ENCODE measurements at places on chromosomes 1 and 21.
A peak's percentile ranks its signal among the peaks of the same experiment; 100 is the strongest.

- DNase-seq = peak; percentile 75
Measured at GRCh38 chr1:26336477-26337205, 17.3 kb downstream of the CRYBG2 start.

- DNase-seq = no peak
Measured at GRCh38 chr1:59223989-59224634, 72.8 kb upstream of the FGGY start.

- no peak for DNase-seq
Measured at GRCh38 chr1:182607566-182607965, 3.4 kb upstream of the RGS16 start.

- DNase-seq = no peak
Measured at GRCh38 chr1:213523781-213524398, 463.9 kb upstream of the PROX1 start.

GRCh38 chr1:210571356-210572284 is 242.9 kb downstream of the HHAT start:
- no peak for DNase-seq

- no peak for DNase-seq
Measured at GRCh38 chr1:12052008-12052573, 11.0 kb upstream of the TNFRSF8 start.

- DNase-seq = no peak
Measured at GRCh38 chr1:155342842-155343241, 22.1 kb downstream of the RUSC1 start.

- no peak for DNase-seq
Measured at GRCh38 chr1:173093691-173094445, 43.1 kb upstream of the TNFSF18 start.

GRCh38 chr1:94595658-94596057 is 54.1 kb upstream of the F3 start:
- no peak for DNase-seq

DNA sequence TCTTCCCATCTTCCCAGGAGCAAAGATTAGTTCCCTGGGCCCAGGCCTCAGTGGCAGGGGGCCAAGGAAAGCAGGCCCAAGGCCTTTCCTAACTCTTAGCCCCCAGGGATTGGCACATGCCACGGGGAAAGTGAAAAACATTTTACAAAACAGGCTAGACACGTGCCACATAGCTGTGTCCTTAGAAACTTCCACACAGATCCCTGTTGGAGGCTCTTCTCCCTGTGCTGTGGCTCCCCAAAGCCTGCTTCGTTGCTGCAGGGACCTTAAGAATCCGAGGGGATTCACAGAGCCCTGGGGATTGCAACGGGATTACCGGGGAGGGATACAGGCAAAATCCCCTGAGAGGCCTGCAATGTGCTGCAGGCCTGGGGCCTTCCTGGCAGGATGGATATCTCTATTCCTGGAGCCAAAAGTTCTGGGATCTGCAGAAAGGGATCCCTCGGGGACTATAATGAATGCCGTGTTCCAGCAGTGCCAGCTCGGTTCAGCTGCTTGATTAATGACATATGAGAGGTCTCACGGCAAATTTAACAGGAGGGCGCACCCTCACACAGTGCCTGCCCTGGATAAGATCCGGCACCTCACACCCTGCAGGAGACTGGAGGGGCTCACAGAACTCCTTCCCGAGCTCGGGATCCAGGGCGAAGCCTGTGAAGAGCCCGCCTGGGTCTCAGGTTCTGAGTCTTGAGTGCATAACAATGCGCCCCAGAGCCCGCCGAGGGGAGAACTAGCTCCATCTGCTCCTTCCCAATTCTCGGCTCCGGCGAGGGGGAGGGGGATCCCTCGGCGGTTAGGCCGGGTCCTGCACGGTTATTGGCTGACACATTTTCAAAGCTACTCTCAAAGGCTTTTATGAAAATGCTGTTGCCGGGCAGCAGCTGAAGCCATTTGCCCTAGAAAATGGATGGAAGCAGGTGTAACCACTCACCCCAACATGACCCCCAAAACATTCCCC is 15.3 kb upstream of the RGS8 start:
- no peak for DNase-seq

DNA sequence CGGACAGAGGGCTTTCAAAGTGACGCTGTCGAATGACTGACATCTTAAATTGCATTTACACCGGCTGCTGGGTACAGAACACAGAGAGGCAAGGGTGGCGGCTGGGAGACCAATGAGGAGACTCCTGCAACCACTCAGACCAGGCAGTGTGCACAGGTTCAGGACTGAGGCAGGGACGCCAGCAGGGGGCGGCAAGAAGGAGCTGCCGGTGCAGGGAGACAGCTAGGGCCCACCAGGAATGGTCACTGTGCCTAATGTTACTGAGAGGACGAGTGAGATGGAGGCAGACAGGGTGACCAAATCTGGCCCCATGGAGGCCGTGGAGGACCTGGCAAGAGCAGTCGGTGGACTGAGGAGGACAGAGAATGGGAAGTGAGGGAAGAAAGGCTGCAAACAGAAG is 23.5 kb downstream of the GLIS1 start:
- DNase-seq = no peak

DNA sequence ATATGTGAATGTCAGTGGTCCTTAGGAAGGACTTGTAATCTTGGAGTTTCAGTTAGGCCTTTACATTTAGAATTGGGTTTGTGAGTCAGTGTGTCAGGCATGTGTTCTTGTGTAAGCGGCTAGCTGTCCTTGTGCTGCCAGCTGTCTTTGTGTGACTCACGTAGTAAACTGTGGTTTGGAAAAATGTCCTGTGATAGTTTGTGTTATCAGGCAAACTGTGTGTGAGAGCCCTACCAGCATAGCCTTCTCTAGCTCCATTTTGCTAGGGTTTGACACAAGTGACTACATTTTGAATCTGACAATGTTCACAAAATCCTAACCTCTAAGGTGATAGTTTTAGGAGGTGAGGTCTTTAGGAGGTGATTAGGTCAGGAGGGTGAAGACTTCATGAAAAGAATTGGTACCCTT is 6.9 kb upstream of the SLC35D1 start:
- DNase-seq = no peak

- no peak for DNase-seq
Measured at GRCh38 chr1:36133484-36133883, 8.5 kb upstream of the COL8A2 start.

- no peak for DNase-seq
Measured at GRCh38 chr1:54806931-54807611, 5.9 kb upstream of the TTC22 start.

DNA sequence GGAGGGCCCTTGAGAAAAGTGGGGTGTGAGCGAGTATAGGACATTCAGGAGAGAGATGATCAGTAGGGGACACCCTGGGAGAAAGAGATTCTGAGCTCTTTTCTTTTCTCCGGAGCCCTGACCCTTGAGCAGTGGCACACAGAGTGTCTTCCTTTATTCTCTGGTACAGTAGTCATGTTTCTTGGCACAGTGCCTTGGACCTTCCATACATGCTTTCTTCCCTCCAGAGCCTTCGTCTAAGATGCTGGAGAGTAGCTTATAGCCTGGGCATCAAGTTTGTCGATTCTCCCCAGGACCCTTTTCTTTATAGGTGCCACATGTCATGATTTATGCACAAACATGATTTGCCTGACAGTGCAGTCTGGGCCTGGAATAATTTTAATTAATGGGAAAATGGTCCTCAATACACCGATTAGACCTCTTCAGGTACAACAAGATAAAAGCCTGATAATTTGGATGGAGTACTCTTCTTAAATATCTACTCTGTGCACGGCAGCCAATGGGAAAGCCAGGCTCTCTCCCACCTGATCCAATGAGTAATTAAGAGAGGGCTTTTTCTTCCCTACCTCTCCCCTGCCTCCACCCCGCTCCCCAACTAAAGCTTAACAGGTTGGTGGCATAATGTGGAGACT is at the start of gene TBX19:
Gene TBX19 (plus strand): TSS at position 582 of the 632 bp plus-strand sequence. CDS start 214 bp downstream, outside the sequence.
- DNase-seq = no peak
